Activated T-helper 1 cell treated with anti-CD3 and anti-CD28 coated beads, Interleukin-12 subunit alpha, Interleukin-12 subunit beta, Interleukin-2, Interleukin-4 antibody, amounts not matched to agents 30 ng/mL and 10 ng/mL and 1 ng/mL, durations not matched to agents 14 hours and 24 hours and 36 hours (primary cell): ENCODE measurements at places on chromosomes 7 and 10. TPM values are rescaled to one million over a fixed set of nuclear protein-coding genes. Genes with fewer than 3 reads are reported as not detected.
A peak's percentile ranks its signal among the peaks of the same experiment; 100 is the strongest.

DNA sequence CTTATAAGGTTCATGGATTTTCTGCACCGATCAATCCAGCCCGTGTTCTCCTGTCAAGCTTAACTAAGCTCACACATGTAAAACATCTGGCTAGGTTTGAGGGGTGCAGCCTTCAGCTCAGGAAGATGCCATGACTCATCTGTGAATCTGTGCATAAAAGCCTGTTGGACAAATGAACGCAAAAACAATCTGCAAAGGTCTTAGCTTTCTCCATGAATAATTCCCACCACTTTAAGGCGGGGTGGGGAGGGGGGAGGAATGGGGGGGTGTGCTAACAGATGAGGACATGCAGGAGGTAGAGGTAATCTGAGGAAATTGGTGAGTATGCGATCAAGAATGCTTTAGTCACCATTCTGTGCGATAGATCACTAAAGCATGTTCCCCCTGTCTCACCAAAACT, 4.8 kb downstream of the DOCK4 start:
- no peak for DNase-seq

DNA sequence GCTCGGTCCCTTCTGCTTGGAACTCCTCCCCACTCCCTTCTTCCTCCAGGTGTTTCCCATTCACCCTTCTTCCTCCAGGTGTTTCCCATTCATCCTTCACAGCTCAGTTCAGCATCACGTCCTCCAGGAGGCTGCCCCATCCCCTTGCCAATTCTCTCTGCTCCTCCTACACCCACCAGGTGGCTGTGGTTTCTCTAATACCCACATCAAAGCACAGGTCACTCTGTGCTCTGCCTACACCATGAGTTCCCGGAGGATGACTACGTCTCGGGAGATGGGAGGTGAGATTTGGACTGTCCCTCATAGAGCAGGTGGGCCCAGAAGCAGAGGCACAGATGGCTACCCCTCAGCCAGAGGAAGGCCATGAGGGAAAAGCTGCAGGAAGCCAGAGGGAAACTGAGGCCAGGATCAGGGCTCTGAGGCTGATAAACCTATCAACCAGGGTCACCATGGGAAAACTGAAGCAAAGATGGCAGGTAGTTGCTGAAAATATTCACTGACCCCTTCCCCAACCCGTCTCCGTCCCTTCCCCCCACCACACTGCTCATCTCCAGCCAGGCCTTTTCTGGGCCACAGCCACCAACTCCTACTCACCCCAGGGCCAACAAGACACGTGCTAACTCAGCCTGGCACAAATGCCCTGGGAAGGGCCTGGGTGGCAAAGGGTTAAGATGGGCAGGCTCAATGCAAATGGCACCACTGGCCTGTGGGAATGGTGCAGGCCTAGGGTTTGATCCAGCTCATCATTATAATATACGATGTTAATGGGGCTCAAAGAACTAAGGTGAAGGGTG, 56.6 kb upstream of the CPXM2 start:
- DNase-seq, result no peak

GRCh38 chr7:139998572-139998971, 64.2 kb downstream of the PARP12 start:
- DNase-seq, result no peak

DNA sequence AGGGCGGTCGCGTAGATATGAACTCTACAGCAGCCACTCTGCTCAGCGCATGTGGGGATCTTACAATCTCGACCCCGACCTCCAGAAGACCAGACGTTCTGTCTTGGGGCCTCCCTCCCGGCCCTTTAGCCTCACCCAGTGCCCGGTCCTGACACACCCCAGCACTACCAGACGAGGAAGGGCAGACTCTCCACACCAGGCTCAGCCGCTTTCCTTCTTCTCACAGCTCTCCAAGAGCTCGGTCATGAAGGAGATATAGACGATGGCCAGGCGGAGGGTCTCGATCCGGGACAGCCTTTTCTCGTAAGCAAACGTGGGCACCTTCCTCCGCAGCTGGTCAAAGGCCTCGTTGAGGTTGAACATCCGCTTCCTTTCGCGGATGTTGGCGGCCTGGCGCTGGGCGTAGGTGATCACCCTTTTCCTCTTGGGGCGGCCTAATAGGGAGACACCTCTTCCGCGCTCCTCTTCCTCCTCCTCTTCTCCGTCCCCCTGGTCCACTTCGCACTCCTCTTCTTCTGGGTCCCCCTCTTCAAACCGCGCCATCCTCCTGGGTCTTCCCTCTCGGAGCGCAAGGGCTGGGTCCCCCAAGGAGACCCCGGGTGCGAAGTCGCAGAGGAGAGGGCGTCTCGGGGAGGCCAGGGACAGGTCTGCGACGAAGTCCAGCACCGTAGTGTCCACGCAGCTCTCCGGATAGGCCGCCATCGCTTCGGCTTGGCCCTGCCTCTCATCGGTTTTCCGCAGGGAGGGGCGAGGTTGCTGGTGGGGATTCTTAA, at the start of gene FERD3L:
Gene FERD3L, minus strand, starts transcription at position 761 of the 773 bp plus-strand sequence. Its CDS starts 59 bp downstream, at position 702.
- no peak for DNase-seq

DNA sequence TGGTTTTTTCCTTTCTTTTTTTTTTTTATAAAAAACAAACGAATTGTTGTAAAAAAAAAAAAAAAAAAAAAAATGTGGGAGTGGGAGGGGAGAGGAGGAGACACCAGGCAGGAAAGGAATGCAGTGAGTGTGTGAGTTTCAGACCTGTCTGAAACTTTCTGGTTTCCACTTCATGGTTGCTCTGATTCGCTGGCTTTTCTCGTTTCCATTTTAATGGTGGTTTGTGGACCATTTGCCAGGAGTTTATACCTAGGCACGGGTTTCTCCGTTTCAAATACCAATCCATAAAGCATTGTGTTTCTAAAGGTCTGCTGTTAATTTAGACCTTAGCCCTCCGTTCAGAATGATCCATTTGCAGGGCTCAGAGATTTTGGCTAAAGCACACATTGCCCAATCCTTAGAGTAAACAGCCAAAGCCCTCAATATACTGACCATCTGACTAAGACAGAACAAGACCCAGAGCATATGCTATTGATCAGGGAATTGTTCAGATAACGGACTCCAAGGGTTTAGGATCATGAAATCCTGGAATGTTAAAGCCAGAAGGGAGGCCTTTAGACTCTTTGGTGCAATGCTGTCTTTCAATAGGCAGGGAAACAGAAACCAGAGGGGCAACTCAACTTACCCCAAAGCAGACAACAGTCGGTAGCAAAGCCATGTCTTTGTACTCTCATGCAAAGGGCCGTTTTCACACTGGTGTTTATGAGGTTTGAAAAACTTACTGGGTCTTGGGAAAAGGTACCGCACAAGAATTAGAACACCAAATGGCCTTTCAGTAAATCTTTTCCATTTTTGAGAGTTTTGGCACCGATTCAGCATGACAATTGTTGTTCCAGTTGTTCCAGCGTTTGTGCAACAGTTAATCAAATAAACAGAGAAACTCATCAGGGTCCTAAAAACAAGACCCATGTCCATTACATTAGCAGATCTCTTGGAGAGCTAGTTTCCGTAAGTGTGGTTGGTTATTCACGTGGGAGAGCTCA, 94.3 kb upstream of the AGBL3 start:
- DNase-seq, result no peak

GRCh38 chr10:95394161-95394880, 103.5 kb upstream of the PDLIM1 start:
- DNase-seq, result peak; percentile 3

DNA sequence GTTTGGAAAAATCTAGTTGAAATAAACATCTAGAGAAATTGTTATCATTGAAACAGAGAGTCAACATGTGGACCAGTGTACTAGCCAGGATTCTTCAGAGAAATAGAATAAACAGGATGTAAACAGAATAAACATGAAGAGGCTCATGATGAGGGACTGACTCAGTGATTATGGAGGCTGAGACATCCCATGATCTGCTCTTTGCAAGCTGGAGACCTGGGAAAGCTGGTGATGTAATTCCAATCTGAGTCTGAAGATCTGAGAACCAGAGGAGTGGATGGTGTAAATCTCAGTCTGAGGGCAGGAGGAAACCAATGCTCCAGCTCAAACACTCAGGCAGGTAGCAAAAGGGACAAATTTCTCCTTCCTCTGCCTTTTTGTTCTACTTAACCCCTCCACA, 62.9 kb upstream of the FAM180A start:
- no peak for DNase-seq

- no peak for DNase-seq
These were observed 291.0 kb downstream of the GPR158 start for GRCh38 chr10:25465582-25466372.

DNA sequence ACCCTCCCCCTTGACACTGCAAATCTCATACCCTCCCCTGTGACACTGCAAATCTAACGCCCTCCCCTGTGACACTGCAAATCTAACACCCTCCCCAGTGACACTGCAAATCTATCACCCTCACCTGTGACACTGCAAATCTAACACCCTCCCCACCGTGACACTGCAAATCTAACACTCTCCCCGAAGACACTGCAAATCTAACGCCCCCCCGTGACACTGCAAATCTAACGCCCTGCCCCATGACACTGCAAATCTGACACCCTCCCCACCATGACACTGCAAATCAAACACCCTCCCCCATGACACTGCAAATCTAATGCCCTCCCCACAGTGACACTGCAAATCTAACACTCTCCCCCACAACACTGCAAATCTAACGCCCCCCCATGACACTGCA, 603.7 kb downstream of the DNAJB6 start:
- DNase-seq, result no peak

- DNase-seq, result no peak
These were observed 51.1 kb upstream of the PRSS58 start for GRCh38 chr7:142308918-142309317.

Gene CREB5
- total RNA-seq, result not detected in 2 replicates

Gene AGAP3
- 52.9 and 58.0 TPM in 2 replicates for total RNA-seq

Gene RNF133
- not detected in 2 replicates for total RNA-seq

Gene HKDC1
- total RNA-seq, result 0.05 and 0.12 TPM in 2 replicates

Gene SUN3
- not detected in 2 replicates for total RNA-seq
